ENCODE measurements at places on chromosomes 7 and 10. TPM values are rescaled to one million over a fixed set of nuclear protein-coding genes. Genes with fewer than 3 reads are reported as not detected.

Gene CPN1
- not detected for total RNA-seq

Gene OR6V1
- total RNA-seq: not detected

DNA sequence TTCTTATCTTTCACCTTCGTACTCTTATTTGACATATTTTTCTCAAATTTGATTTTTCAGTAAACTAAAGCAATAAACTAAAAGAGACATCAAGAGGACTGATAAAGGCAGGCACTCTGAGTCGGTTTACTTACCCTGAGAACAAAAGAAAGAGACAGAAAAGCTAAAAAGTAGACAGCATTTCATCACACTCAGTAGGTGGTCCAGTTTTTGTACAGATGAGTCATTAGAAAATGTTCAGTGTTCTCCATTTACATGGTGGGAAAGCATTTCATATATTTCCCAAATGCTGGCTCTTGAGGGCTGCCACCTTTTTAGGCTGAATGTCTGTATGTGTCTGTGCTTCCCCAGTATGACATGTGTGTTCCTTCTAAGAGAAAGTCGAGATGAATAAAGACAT, 52.7 kb downstream of the NHLRC2 start:
- no peak overlapping the region for H3K4me3 ChIP-seq
- H3K27ac ChIP-seq: no peak overlapping the region
- H3K4me1 ChIP-seq: no peaks in the 10 kb centered on the region
- H3K27me3 ChIP-seq: no peaks in the 10 kb centered on the region
- peaks cover 75% of the 10 kb centered on the region for H3K36me3 ChIP-seq
- DNase-seq: no peak

DNA sequence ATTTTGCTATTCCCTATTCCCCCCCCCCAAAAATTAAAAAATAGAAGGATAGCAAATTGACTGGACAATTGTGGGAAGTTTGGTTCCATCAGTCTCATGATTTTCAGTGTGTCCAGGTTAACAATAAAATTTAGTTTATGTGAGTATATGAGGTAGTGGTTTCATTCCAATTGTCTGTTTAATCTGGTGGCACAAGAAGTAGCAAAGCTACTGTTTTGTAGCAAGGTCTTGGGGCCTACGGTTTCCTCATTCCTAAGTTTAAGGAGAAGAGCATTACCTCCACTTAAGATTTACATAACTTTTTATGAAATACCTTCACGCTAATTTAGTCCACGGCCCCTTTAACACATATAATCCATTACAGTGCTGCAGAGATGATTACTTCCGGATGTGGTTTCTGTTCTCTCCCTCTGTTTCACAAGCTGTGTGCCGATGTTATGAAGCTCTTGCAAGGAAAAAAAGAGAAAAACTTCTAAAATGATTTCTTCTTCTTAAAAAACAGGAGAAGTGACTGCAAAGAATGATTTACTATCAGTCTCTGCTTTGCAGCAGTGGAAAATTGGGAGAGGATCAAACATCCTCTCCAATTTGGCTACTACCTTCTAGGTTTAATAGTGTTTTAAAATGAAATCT, 32.7 kb upstream of the NPVF start:
- no peak overlapping the region for H3K27ac ChIP-seq
- no peak for DNase-seq
- H3K4me1 ChIP-seq: peaks cover 18% of the 10 kb centered on the region
- no peak overlapping the region for H3K4me3 ChIP-seq

DNA sequence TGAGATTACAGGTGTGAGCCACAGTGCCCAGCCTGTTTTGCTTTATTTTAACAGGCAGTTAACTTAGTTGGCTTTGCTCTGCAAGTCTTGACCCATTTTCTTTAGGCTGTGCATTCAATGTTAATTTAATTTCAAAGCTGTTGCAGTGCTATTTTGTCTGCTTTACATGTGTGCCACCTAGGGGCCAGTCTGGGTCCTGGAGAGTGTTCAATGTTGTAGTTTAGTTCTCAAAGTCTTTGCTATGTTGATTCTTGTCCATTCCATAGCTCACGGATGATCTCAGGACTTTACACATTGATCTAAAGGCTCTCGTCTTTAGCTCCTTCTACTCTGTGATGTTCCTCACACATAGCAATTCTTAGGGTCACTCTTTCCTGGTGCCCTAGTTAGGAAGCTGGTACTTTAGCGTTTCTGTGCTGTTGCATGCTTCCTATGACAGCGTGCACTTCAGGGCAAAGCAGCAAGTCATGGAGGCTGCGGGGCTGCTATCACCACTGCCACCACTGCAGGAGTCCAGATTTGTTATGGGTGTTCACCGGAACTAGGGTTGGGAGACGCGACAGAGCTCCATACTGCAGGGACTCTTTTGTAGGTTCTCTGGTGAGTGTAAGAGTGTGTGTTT, 16.4 kb upstream of the ABCA13 start:
- H3K4me3 ChIP-seq: no peak overlapping the region
- no peak overlapping the region for H3K27ac ChIP-seq
- DNase-seq: no peak
- no peaks in the 10 kb centered on the region for H3K4me1 ChIP-seq
- no peaks in the 10 kb centered on the region for H3K36me3 ChIP-seq

GRCh38 chr10:132564690-132565089, 27.1 kb downstream of the INPP5A start:
- DNase-seq: no peak
- no peaks in the 10 kb centered on the region for H3K36me3 ChIP-seq
- H3K4me1 ChIP-seq: peaks cover 12% of the 10 kb centered on the region
- no peak overlapping the region for H3K4me3 ChIP-seq
- no peaks in the 10 kb centered on the region for H3K27me3 ChIP-seq

DNA sequence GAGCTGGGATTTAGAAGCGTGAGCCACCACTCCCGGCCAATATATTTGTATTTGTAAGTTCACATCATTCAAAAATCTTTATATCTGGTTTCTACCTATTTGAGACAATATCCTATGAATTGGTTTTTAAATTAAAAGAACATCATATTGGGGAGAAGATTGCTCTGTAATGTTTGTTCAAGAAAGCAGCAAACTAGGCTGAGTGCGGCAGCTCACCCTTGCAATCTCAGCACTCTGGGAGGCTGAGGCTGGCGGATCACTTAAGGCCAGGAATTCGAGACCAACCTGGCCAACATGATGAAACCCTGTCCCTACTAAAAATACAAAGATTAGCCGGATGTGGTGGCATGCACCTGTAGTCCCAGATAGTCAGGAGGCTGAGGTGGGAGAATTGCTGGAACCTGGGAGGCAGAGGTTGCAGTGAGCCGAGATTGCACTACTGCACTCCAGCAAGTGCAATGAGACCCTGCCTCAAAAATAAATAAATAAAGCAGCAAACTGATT, 9.4 kb downstream of the NIPSNAP2 start:
- no peaks in the 10 kb centered on the region for H3K27me3 ChIP-seq
- no peak overlapping the region for H3K4me3 ChIP-seq
- H3K4me1 ChIP-seq: peaks cover 6% of the 10 kb centered on the region
- no peak for DNase-seq
- H3K36me3 ChIP-seq: peaks cover 13% of the 10 kb centered on the region

DNA sequence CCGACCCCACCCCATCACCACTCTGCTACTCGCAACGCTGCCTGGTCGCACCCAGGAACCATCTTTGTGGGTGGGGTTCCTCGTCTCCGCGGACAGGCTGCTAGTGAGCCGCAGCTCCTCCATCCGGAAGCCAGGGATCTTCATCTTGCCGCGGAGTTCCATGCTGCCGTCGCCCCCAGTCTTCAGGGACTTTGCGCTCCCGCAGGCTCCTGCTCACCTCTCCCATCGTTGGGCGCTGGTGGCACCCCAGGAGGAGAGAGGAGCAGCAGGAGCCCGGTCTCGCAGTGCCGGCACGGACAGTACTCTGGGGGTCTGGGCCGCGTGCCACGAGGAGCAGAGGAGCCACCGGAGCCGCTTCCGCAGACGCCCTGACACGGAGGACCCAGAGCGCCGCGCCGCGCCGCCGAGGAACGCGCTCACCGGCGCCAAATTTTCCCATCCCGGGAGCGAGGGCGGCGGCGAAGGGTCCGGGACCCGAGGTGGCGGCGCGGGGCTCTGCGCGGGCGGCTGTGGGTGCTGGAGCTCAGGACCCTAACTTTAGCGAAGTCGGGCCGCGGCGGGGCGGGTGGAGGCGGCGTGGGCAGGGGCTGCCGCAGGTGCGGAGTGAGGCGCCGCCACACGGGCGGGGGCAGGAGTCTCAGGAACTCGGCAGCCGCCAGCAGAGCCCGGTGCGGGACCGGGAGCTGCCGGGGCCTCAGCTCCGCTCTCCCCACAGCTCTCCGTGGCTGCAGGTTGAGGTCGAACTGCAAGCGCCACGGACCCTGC, 750.1 kb upstream of the SORCS1 start:
- peak; percentile 43 for DNase-seq
- H3K27ac ChIP-seq: no peak overlapping the region
- H3K4me3 ChIP-seq: peak overlapping the region; percentile 37
- peaks cover 14% of the 10 kb centered on the region for H3K27me3 ChIP-seq

DNA sequence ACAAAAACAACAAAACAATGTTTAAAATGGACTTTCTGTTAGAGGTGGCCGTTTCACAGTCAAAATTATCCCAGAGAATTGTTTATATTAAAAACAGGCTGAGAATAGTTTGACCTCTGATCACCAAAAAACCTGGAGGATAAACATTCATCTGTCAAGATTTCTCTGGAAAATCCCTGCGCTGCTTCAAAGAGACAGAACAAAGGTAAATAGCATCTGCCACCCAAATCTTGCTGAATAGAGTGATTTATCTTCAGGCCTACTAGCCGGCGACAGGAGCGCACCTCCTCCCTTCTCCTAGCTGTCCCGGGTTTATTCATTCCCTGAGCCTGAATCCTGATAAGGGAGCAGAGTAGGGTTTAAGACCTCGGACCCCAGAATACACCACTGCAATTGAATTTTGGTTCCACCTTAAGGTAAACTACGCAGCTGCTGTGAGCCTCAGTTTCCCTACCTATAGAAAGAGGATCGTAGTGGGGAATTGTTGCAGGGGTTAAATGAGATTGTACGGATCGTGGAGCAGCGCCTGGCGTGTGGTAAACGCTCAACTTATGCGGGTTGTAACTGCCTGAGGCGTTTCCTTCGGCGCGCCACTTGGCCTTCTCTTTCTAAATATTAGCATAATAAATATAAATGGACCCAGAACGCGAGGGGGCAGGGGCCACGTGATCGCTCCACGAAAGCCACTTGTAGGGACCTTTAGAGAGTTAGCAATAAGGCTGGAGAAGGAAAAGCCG, 498 bp upstream of the ST7 start:
- DNase-seq: peak; percentile 91
- H3K4me1 ChIP-seq: peaks cover 54% of the 10 kb centered on the region
- H3K27ac ChIP-seq: peak overlapping the region; percentile 100
- peak overlapping the region; percentile 86 for H3K4me3 ChIP-seq
- no peaks in the 10 kb centered on the region for H3K36me3 ChIP-seq

DNA sequence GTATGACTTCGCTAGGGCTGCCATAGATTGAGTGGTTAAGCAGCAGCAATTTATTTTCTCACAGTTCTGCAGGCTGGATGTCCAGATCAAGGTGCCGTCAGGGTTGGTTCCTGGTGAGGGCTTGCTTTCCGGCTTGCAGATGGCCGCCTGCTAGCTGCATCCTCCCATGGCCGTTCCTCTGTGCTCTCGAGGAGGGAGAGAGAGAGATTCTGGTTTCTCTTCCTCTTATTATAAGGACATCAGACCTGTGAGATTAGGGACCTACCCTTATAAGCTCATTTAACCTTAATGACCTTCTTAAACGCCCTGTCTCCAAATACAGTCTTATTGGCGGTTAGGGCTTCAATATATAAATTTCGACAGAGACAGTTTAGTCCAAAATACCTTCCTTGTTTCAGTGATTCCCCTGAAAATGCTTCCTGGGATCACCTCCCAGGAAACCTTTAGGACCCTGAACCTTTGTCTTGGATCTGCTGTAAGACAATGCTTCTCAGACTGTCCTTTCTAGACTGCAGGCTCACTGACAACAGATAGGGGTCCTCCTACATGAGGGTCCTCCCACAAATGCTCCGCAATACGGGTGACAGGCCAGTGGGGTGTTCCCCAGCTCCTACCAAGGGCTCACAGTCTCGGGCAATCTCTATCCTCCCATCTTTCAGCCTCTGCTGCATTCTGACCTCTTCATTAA, 82.5 kb upstream of the BAIAP2L1 start:
- no peak overlapping the region for H3K27ac ChIP-seq
- no peaks in the 10 kb centered on the region for H3K36me3 ChIP-seq
- H3K4me3 ChIP-seq: no peak overlapping the region
- H3K27me3 ChIP-seq: no peaks in the 10 kb centered on the region
- no peaks in the 10 kb centered on the region for H3K4me1 ChIP-seq
- DNase-seq: no peak

GRCh38 chr10:5557040-5557721, 32.4 kb downstream of the CALML3 start:
- H3K27ac ChIP-seq: no peak overlapping the region
- no peak overlapping the region for H3K4me3 ChIP-seq
- DNase-seq: peak; percentile 22
- peaks cover 8% of the 10 kb centered on the region for H3K4me1 ChIP-seq

DNA sequence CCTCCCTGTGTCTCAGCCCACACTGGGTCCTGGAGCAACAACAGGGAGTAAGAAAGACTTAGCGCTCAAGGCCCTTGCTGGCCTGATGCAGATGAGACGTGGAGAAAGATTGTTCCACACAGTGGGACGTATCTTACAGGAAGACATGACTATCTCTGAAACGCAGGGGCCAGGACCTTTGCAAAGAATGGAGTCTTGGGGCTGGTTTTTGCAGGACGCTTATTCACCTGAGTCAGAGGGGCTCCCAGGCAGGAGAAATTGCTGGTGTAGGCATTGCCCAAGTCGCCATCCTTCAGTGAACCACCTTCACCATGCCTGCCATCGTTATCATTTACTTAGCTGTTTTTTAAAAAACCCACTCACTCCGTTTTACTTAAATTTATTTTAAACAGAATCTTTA, 11.8 kb upstream of the GDF10 start:
- H3K27ac ChIP-seq: no peak overlapping the region
- H3K36me3 ChIP-seq: no peaks in the 10 kb centered on the region
- DNase-seq: no peak
- H3K27me3 ChIP-seq: no peaks in the 10 kb centered on the region
- no peak overlapping the region for H3K4me3 ChIP-seq

DNA sequence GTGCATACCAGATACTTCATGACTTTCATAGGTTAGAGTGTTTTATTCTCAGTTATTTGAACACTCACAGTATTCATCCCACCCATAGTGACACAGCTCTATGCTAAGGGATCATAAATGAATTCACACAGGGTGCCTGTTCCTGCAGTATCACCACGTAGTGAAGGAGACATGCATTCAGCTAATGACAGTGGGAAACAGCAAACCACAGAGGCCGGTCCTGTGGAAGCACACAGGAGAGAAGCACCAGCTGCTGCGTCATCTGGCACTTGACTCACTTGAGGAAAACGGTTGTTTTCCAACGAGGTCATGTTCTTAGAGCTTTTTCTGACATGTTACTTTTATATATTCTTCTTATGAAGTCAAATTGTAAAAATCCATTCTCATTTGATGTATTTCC, 73.0 kb downstream of the UBE3C start:
- H3K27me3 ChIP-seq: no peaks in the 10 kb centered on the region
- no peak overlapping the region for H3K4me3 ChIP-seq
- no peaks in the 10 kb centered on the region for H3K4me1 ChIP-seq
- DNase-seq: no peak
- H3K27ac ChIP-seq: no peak overlapping the region

- H3K4me1 ChIP-seq: no peaks in the 10 kb centered on the region
- H3K4me3 ChIP-seq: no peak overlapping the region
- H3K27ac ChIP-seq: no peak overlapping the region
- no peak for DNase-seq
- no peaks in the 10 kb centered on the region for H3K36me3 ChIP-seq
Measured at GRCh38 chr7:39133088-39133487, 155.4 kb downstream of the POU6F2 start.

All from lower lobe of right lung (tissue), 2 donors.